ENCODE measurements at places on chromosomes 3 and 15.

- H3K27me3 ChIP-seq: no peaks in the 10 kb centered on the region
- H3K27ac ChIP-seq: no peak overlapping the region
- no peak for DNase-seq
- no peak overlapping the region for H3K4me3 ChIP-seq
- no peaks in the 10 kb centered on the region for H3K4me1 ChIP-seq
- no peaks in the 10 kb centered on the region for H3K36me3 ChIP-seq
These were observed 1068.6 kb downstream of the FHIT start for GRCh38 chr3:60182697-60183096.

DNA sequence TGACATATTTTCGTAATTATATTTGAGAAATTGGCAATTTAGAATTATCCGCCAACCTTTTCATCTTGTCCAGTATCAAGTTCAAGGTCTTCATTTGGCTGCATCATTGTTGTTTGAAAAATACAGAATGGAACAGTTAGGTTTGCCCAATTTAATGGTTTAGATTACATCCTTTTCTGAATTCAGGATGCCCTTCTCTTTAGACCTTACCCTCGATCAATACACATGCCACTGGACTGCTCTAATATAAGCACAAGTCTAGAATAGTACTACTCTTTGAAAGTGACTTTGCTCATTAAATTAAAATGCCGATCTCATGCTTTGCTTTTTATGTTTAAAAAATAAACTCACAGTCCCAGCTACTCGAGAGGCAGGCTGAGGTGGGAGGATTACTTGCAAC, 44.5 kb downstream of the PXK start:
- H3K4me1 ChIP-seq: no peaks in the 10 kb centered on the region
- H3K4me3 ChIP-seq: no peak overlapping the region
- H3K27me3 ChIP-seq: no peaks in the 10 kb centered on the region
- H3K36me3 ChIP-seq: peaks cover 4% of the 10 kb centered on the region
- no peak for DNase-seq

DNA sequence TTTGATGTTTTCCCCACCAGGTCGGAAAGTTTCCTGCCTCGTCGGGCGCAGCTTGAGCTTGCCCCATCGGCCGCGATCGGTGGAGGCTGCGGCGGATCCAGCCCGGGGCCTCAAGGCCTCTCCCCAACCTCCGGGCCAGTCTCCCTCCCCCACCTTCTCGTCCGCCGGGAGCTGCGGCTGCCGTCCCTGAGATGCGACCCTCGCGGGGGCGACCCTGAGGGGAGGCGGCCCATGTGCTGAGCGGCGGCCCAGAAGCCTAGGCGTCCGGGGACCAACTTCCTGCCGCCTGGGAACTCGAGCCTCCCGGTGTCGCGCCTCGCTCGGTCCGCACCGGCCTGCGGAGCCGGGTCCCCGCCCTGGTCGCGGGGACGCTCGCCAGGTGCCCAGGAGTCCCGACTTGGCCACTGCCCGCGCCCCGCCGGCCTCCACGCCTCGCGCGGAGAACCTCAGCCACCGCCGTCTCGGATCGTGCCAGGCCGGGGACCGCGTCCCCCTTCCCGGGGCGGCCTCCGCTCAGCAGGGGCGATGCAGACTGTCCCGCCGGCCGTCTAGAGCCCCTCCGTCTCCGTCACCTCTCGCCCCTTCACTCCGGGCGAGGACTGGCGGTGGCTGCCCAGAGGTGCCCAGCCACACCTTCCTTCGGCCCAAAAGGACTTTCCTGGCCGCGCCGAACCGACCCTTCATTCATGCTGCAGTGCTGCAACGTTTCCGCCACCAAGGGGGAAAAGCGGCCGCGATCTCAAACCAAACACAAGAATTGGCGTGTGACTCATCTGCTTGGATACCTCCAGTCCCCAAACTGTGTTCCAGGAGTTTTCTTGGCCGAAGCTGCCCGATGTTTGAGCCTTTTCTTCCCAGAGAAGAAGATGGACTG, 656 bp downstream of the SLMAP start:
- peak; percentile 67 for DNase-seq
- H3K27ac ChIP-seq: peak overlapping the region; percentile 92
- peaks cover 44% of the 10 kb centered on the region for H3K4me1 ChIP-seq
- no peaks in the 10 kb centered on the region for H3K36me3 ChIP-seq

DNA sequence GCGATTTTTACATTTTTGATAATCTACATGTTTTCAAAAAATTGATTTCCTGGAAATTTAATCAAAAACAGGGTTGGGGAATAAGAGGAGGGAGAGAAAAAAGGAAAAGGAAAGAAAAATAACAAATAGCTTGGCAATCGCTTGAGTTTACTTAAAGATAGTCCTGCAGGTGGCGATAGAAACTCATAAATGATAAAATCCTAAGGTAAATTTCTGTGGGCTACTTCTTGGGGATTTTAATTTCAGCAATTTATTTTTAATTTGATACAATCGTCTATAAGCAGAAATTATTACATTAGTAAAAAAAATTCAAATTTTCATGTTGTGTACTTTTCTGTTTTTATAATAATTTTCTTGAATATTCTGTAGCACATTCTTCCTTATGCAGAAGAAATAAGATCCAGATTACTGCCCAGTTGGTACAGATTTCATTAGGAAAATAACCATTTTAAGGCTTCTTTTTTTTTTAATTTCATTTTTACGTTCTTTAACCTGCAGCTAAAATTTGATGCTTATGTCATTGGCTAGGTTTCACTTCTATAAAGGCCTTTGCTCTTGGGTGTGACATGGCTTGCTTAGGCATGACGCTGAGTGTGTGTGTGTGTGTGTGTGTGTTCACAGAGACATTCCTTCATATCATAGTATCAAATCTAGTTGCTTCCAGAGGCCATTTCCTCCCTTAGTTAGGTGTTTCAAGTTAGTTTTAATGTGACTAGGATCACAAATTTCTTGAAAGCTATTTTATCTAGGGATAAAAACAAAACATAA, 181.8 kb downstream of the MCTP2 start:
- no peak overlapping the region for H3K4me3 ChIP-seq
- H3K27me3 ChIP-seq: no peaks in the 10 kb centered on the region
- H3K27ac ChIP-seq: no peak overlapping the region
- H3K4me1 ChIP-seq: peaks cover 22% of the 10 kb centered on the region

DNA sequence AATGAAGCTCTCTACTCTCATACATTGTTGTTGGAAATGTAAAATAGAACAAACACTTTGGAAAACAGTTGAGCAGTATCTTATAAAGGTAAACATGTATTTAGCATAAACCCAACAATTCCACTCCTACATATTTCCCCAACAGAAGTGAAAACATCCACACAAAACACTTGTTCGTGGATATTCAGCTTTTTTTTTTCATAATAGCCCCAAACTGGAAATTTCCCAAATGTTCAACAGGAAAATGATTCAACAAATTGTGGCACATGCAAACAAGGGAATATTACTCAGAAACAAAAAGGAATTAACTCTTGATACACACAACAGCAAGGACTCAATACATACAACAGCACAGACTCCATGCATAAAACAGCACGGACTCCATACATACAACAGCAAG, 28.5 kb downstream of the RFTN1 start:
- H3K27ac ChIP-seq: peak overlapping the region; percentile 21
- H3K4me1 ChIP-seq: peaks cover 60% of the 10 kb centered on the region
- peaks cover 23% of the 10 kb centered on the region for H3K36me3 ChIP-seq
- H3K4me3 ChIP-seq: no peak overlapping the region

DNA sequence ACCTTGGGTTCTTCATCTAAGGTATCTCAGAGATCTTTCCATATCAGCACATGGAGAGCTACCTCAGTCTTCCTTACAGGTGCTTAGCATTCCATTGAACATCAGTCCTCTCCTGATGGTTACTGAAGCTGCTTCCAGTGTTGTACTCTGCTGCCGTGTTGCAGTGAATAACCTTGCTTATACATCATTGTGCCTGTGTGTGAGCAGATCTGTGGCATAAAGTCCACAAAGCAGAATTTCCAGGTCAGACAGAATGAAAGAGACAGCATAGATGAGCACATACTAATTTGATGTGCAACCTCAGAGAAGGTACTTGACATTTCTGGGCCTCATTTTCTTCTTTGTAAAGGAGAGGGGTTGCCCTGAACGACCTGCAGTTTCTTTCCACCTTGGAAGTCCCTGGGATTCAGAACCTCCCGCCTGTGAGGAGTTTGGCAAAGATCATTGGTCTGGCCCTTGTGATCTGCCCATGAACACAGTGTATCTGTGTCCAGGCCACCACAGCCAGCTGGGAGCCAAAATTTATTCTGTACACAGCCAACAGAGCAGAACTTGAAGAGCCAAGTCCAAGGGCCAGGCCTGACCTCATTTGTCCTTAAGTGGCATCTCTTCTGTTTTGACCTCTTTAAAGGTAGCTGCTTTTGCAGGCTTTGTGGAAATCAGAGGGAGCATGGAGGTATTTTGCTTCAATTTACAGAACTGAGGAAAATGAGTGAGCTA, 57.2 kb upstream of the SLC7A14 start:
- H3K4me1 ChIP-seq: no peaks in the 10 kb centered on the region
- no peak for DNase-seq
- no peaks in the 10 kb centered on the region for H3K27me3 ChIP-seq
- no peak overlapping the region for H3K27ac ChIP-seq
- H3K4me3 ChIP-seq: no peak overlapping the region
- no peaks in the 10 kb centered on the region for H3K36me3 ChIP-seq

DNA sequence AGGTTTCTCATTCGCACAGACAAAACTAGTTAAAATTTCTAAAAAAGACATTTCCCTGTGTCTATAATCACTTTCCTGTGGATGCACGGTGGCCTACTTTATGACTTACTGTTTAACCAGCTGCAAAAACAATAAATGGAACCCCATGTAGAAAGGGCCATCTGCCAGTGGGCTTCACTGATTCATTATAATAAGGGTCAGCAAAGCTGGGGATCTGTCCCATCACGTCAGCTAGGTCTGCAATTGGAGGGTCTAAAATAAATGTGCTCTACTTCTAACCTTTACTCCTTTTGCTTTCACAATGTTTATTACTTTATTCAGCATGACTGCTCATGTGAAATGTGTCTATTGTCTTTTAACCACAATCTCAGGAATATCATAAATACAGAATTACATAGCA, 43.1 kb upstream of the NMD3 start:
- no peak for DNase-seq
- H3K27ac ChIP-seq: no peak overlapping the region
- H3K4me1 ChIP-seq: no peaks in the 10 kb centered on the region
- no peaks in the 10 kb centered on the region for H3K27me3 ChIP-seq

- no peak for DNase-seq
- no peaks in the 10 kb centered on the region for H3K27me3 ChIP-seq
- no peak overlapping the region for H3K27ac ChIP-seq
- H3K4me1 ChIP-seq: no peaks in the 10 kb centered on the region
- no peak overlapping the region for H3K4me3 ChIP-seq
These were observed 81.6 kb upstream of the CHMP2B start for GRCh38 chr3:87145553-87145952.

- H3K36me3 ChIP-seq: peaks cover 37% of the 10 kb centered on the region
- peaks cover 26% of the 10 kb centered on the region for H3K4me1 ChIP-seq
- H3K4me3 ChIP-seq: no peak overlapping the region
- no peaks in the 10 kb centered on the region for H3K27me3 ChIP-seq
- no peak for DNase-seq
- no peak overlapping the region for H3K27ac ChIP-seq
These were observed 53.0 kb upstream of the CTDSPL start for GRCh38 chr3:37808656-37809055.

DNA sequence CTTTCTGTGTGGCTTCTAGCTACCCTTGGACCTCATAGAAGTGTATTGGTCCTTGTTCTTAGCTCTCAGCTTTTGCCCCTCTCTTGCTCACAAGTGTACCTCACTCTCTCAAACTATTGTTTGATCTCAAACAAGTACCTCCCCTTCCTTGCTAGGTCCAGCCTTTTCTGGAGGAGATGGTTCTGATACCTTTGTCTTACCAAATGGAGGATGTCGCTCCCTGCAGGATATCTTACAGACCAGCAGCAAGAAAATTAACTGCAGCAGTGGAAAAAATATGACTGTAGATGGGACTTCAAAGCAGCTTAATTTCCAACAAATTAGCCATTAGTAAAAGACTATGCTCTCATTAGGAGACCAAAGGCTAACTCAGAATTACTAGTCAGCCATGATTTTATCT, 388.1 kb upstream of the ROBO2 start:
- no peak overlapping the region for H3K27ac ChIP-seq
- no peak overlapping the region for H3K4me3 ChIP-seq
- no peaks in the 10 kb centered on the region for H3K36me3 ChIP-seq

DNA sequence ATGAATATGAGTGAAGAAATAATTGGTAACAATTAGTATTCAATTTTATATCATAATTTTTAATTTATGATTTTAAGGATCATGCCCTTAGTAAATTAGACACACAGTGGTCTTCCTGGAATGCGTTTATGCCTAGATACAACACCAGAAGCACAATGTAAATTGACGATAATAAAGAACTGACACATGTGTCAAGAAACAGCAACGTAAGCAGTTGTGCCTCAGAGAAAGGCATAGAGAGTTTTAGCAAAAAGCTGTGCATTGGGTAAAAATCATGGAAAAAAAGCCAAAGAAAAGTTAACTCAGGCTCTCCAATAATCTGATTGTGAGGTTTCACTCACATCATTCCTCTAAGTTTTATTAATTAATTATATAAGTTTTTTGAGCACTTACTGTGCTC, 37.0 kb upstream of the CNTN6 start:
- DNase-seq: no peak
- no peaks in the 10 kb centered on the region for H3K36me3 ChIP-seq
- H3K4me3 ChIP-seq: no peak overlapping the region
- no peak overlapping the region for H3K27ac ChIP-seq
- no peaks in the 10 kb centered on the region for H3K27me3 ChIP-seq
